Prostate gland (tissue), 2 donors: ENCODE measurements at places on chromosomes 12 and 14.

DNA sequence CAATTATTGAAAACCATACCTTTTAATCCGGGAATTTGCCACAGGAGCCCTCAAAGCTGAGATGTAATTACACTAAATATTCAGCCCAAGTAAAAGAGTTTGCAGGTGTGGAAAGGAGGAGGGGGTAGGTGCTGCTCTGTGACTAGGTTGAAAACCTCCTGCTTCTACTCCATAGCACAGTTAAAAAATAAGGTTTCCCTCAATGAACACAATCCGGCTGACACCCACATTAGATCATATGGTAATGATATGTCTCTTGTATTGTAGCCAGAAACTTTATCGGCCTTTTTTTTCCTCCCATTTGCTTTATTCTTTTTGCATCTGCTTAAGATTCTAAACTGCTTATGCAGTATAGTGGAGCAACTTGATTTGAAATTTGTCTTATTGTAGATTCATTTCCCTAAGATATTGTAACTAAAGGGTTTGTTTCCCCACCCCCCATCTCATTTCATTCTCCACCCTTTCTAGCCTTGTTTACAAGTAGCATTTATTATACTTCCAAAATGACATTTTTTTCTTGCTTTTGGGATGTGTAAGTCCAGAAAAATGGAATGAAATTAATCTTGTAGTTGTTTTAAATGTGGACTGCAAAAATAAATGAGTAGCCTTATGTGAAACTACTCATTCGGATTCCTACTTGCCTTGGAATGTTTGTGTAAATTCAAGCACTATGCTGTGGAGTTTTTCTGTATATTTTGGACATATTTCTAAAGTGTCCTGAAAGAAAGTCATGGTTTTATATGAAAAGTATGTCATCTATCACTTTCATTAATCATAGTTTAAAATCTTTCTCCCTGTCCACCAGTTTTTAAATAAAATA lies at the start of gene DCN:
Gene DCN (minus strand): TSS at position 182 of the 820 bp plus-strand sequence. CDS start 4,265 bp downstream, outside the sequence.
- H3K27me3 ChIP-seq = no peaks in the 10 kb centered on the region
- no peaks in the 10 kb centered on the region for H3K4me1 ChIP-seq
- peak within 1 kb of the TSS; percentile 14 for H3K27ac ChIP-seq
- DNase-seq = no peak
- peak within 1 kb of the TSS; percentile 12 for H3K4me3 ChIP-seq

GRCh38 chr14:101022121-101022520 lies 118.6 kb upstream of the RTL1 start:
- no peaks in the 10 kb centered on the region for H3K36me3 ChIP-seq
- DNase-seq = no peak
- no peaks in the 10 kb centered on the region for H3K27me3 ChIP-seq
- H3K4me1 ChIP-seq = no peaks in the 10 kb centered on the region

DNA sequence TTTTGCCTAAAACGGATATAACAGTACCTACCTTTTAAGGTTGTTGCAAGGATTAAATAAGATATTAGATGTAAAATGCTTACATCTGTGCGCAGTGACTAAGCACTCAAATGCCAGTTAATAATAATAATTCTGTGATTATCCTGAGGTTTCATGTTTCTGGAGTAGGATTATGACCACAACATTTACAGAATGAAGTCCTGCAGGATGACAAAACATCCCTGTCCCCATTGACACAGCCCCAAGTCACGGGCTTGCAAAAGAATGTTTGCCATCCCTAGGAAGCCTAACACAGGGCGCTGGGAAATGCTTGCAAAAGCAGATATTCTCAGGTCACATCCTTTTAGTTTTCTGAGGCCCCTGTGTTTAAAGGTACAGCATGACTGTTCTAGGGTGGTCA lies 20.1 kb downstream of the SUSD6 start:
- peaks cover 5% of the 10 kb centered on the region for H3K4me1 ChIP-seq
- H3K27me3 ChIP-seq = no peaks in the 10 kb centered on the region
- no peak overlapping the region for H3K27ac ChIP-seq
- no peaks in the 10 kb centered on the region for H3K36me3 ChIP-seq

DNA sequence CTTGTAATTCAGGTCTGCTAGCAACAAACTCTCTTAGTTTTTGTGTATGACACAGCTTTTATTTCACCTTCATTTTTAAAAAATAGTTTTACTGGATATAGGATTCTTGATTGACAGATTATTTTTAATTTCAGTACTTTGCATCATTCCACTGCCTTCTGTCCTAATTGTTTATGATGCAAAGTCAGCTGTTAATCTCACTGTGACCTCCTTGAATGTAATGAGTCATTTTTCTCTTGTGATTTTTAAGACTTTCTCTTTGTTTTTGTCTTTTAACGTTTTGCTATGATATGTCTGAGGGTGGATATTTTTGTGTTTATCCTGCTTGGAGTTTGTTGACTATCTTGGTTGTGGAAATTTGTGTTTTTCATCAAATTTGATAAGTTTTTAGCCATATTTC lies 126.3 kb upstream of the FBXO33 start:
- no peaks in the 10 kb centered on the region for H3K36me3 ChIP-seq
- H3K27ac ChIP-seq = no peak overlapping the region
- H3K4me1 ChIP-seq = no peaks in the 10 kb centered on the region
- H3K4me3 ChIP-seq = no peak overlapping the region

DNA sequence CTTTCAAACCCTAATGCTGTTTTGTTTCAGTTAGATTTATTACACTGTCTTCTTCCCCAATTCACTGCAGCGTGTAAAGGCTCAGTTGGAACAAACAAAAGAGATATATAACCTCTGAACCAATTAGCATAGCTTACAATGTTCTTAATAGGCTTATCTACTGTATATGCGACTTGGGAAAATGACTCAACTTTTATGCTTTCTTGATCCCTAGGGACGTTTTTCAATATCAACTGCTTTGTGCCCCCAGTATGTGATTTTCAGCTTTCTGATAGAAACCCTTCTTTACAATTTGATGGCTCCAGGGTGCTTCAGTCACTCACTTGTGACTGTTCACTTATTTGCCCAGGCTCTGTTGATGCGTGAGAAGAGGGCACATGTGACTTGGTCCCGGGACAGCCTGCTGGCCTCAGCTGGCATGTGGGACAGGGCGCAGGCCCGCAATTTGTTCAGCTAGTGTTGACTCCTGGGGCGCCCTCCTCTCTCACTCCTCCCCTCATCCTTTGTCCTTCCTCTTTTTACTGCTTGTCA lies 107.1 kb downstream of the TMTC2 start:
- no peaks in the 10 kb centered on the region for H3K36me3 ChIP-seq
- no peaks in the 10 kb centered on the region for H3K27me3 ChIP-seq
- H3K27ac ChIP-seq = no peak overlapping the region
- no peaks in the 10 kb centered on the region for H3K4me1 ChIP-seq
- DNase-seq = no peak
